Activated CD8-positive, alpha-beta T cell treated with anti-CD3 and anti-CD28 coated beads for 36 hours (primary cell): ENCODE measurements at places on chromosomes 7 and 10. TPM values are rescaled to one million over a fixed set of nuclear protein-coding genes. Genes with fewer than 3 reads are reported as not detected.

The ARHGEF5 gene
- total RNA-seq: 7.5 TPM

The TLX1 gene
- total RNA-seq: not detected

The TBRG4 gene
- 197 TPM for total RNA-seq

The POLR2J gene
- 54.7 TPM for total RNA-seq

The AGAP6 gene
- total RNA-seq: 13.8 TPM

DNA sequence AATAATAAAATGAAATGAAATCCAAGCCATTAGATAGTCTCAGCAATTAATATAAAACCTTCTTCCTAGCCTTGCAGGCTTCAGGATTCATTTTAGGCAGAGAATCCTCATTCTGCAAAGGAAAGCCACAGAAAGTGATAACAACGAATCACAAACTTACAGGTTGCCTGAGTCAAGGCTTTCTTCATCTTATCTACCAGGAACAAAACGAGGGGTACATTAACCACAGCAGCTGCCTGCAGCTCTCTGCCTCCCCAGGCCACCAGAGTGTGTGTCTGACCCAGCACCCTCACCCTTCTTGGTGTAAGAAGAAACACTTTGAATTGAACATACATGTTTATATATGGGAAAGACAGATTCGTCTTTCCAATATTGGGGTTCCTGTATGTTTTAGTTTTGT is 12.5 kb upstream of the TNS3 start:
- no peak overlapping the region for H3K4me3 ChIP-seq
- no peaks in the 10 kb centered on the region for H3K36me3 ChIP-seq
- H3K4me1 ChIP-seq: no peaks in the 10 kb centered on the region
- no peaks in the 10 kb centered on the region for H3K27me3 ChIP-seq

DNA sequence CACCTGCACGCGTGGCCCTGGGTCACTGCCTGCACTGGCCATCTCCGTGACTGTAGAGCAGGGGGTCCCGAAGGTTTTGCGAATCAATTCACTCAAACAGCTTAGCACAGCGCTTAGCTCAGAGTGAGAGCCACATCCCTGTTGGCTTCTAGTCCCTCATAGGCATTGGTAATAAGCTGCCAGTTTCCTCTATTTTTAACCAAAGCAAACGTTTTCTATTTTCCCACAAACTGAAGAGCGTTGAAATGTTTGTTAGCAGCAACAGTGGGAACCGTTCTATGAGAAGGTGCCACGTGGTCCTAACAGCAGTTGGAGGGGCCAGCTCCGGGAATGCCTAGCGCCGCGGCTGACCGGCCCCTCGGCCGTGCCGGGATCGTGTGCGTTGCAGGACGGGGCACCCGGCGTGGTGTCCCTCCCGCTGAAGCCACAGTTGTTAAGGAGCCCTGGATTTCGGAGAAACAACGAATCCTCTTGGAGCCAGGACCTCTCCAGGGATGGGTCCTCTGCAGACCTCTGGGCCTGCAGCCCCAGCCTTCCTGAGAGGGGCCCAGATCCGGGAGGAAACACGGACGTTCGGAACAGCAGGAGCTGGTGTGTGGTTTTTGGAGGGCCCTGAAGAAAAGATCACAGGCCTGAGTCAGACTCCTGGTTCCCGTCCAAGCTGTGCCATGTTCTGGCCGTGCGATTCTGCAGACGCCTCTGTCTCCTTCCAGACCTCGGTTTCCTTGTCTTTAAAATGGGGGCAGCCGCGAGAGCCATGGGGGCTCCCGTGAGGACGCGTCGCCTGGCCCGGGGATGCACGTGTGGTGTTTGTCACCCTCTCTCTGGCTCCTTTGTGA is 40.3 kb downstream of the FAM20C start:
- no peaks in the 10 kb centered on the region for H3K4me1 ChIP-seq
- H3K27me3 ChIP-seq: peaks cover 3% of the 10 kb centered on the region
- no peaks in the 10 kb centered on the region for H3K36me3 ChIP-seq
- no peak for DNase-seq

GRCh38 chr7:22320416-22320815 is 36.5 kb downstream of the RAPGEF5 start:
- H3K4me1 ChIP-seq: no peaks in the 10 kb centered on the region
- no peak overlapping the region for H3K4me3 ChIP-seq
- no peak for DNase-seq
- H3K27ac ChIP-seq: no peak overlapping the region

GRCh38 chr10:15563246-15563645 is 156.5 kb downstream of the ITGA8 start:
- DNase-seq: no peak
- H3K27me3 ChIP-seq: peaks cover 11% of the 10 kb centered on the region
- no peak overlapping the region for H3K4me3 ChIP-seq
- no peaks in the 10 kb centered on the region for H3K4me1 ChIP-seq
- H3K36me3 ChIP-seq: no peaks in the 10 kb centered on the region

DNA sequence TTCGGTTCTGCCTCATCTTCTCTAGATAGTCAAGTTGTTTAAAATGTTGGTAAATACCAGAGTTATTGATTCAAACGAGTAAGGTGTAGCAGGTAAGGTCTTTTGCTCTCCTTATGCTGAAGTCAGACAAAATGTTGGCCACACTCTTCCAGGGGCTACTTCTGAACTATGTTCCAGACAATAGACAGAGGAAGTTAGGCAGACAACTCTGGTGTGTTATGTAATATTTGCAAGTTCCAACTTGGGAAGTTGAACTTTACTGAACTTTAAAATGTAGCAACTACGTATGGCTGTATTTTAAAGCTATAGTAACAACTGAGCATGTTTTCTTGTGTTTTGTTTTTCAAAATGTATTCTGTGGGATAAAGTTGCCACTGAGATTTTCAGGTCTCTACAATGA is 125.7 kb upstream of the NEBL start:
- no peaks in the 10 kb centered on the region for H3K36me3 ChIP-seq
- H3K4me3 ChIP-seq: no peak overlapping the region
- DNase-seq: no peak
- H3K27me3 ChIP-seq: no peaks in the 10 kb centered on the region
- H3K27ac ChIP-seq: no peak overlapping the region

DNA sequence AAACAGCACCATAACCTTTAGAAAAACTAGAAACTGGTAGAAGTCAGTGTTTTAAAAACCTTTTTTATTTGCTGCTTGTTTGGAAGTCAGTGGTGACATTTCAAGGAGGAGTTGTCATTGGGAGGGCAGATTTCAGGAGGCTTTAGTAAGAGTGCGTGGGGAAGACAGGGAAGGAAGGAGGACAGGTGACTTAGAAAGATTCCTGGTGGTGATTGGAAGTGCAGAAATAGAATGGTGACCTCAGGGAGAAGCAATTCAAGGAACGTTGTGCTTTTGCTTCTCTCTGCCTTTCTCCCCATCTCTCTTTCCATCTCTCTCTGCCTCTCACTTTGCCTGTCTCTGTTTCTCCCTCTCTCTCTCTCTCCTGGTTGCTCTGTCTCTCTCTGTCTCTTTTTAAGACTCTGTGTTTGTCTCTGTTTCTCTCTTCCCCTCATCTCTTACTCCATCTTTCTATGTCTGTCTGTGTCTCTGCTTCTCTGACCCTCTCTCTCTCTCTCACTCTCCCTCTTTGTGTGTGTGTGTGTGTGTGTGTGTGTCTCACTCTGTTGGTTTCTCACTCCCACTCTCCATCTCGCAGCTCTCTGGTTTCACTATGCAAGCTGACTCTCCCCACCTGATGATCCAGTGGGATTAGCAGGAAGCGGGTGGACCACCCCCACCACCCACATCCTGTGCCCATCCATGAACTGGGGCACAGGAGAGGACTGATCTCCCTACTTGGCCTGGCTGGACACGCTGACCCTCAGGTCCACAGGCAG is 10.9 kb upstream of the PFKP start:
- H3K36me3 ChIP-seq: no peaks in the 10 kb centered on the region
- no peak overlapping the region for H3K27ac ChIP-seq
- H3K4me3 ChIP-seq: no peak overlapping the region
- DNase-seq: no peak

DNA sequence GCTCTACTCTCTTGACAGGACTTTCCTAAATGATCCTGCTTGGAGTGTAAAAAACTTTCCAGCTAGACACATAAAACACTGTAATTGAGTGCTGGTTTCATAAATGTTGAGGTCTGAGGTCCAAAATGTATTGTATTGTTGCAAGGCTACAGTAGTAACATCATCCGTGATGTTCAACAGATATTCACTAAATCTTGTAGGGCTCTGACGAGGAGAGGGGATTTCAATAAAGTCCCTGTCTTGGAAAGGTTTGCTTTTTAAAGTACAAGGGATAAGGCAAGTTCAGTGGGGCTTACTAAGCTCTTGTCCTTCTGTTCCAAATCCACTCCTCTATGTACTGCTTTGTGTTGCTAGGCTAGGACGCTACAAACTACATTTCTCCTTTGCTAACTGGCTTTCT is 48.9 kb downstream of the FHIP2A start:
- H3K27ac ChIP-seq: no peak overlapping the region
- no peak for DNase-seq
- H3K4me1 ChIP-seq: peaks cover 9% of the 10 kb centered on the region
- peaks cover 19% of the 10 kb centered on the region for H3K27me3 ChIP-seq
- H3K4me3 ChIP-seq: no peak overlapping the region
- peaks cover 6% of the 10 kb centered on the region for H3K36me3 ChIP-seq

DNA sequence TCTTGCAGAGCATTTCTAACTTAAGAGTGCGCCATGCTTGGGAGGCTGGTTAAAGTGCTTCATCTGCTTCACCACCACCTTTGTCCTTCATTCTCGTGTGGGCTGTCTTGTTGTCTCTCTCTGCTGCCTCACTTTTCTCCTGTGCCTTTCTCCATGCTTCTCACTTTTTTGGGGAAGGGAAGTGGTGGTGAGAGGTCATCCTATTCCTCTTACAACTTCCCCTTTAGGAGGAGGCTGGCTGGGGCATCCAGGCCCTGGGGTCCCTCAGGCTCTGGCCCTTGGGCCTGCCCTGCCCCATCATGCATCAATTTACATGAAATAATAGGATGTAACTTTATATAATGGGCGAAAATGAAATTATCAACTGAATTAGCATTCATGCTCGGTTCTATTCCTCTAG is 39.9 kb upstream of the PIP4K2A start:
- no peaks in the 10 kb centered on the region for H3K36me3 ChIP-seq
- no peak for DNase-seq
- H3K27me3 ChIP-seq: no peaks in the 10 kb centered on the region
- no peak overlapping the region for H3K4me3 ChIP-seq
- peaks cover 18% of the 10 kb centered on the region for H3K4me1 ChIP-seq

DNA sequence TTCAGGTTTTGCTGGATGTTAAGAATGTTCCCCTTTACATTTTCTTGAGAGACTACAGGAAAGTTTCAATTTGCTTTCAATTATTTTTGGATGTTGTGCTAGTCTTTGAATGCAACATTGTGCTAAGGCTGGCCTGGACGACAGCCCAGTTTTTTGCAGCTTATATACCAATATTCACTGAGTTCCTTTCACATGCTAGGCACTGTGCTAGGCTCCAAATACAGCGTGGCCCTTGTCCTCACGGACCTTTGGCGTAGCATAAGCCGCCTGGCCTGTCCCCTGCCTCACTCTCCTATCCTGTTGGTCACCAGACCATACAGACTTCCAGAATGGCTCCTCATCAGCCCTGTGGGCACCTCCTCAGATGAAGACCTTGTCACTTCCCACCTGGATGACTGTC is 19.5 kb upstream of the HSPA12A start:
- no peaks in the 10 kb centered on the region for H3K36me3 ChIP-seq
- peaks cover 25% of the 10 kb centered on the region for H3K27me3 ChIP-seq
- no peak overlapping the region for H3K27ac ChIP-seq
- H3K4me1 ChIP-seq: no peaks in the 10 kb centered on the region
- no peak for DNase-seq
- H3K4me3 ChIP-seq: no peak overlapping the region

DNA sequence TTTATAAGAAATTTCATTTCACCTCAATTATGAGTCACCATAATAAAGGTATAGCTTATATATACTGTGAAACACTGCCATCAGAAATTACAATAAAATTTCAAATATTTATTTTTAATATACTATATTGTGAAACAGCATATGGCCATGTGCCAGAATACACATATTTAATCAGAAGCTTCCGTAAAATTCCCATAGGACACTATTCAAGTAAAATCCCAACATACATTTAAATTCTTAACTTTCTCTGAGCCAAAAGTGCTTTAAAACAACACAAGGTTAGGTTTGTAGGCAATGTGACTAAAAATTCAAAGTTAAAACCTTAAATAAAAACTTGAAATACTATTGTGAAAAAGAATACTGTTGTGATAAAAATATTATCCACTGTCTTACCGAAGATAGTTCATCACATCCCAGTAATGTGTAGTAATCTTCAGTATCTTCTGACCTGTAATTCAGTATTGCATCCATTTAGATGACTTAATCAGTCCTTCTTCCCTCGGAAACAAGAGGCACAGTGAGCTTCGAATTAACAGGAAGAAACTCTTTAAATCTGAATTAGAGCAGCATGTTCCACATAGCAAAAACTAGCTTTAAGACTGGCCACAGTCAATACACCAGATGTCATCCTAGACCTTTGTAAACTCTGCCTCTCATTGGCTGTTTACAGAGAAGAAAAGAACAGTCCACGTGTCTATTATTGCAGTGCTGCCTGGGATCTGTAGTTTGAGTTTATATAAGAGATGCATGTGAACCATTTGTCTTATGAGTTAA is at the start of gene DNAJC12:
Gene DNAJC12, minus strand, starts transcription at position 648 of the 774 bp plus-strand sequence. Its CDS starts 177 bp downstream, at position 471.
- H3K36me3 ChIP-seq: no peaks in the 10 kb centered on the region
- H3K27ac ChIP-seq: no peak within 1 kb of the TSS
- no peaks in the 10 kb centered on the region for H3K27me3 ChIP-seq
- peak within 1 kb of the TSS; percentile 69 for H3K4me3 ChIP-seq
- peaks cover 6% of the 10 kb centered on the region for H3K4me1 ChIP-seq

DNA sequence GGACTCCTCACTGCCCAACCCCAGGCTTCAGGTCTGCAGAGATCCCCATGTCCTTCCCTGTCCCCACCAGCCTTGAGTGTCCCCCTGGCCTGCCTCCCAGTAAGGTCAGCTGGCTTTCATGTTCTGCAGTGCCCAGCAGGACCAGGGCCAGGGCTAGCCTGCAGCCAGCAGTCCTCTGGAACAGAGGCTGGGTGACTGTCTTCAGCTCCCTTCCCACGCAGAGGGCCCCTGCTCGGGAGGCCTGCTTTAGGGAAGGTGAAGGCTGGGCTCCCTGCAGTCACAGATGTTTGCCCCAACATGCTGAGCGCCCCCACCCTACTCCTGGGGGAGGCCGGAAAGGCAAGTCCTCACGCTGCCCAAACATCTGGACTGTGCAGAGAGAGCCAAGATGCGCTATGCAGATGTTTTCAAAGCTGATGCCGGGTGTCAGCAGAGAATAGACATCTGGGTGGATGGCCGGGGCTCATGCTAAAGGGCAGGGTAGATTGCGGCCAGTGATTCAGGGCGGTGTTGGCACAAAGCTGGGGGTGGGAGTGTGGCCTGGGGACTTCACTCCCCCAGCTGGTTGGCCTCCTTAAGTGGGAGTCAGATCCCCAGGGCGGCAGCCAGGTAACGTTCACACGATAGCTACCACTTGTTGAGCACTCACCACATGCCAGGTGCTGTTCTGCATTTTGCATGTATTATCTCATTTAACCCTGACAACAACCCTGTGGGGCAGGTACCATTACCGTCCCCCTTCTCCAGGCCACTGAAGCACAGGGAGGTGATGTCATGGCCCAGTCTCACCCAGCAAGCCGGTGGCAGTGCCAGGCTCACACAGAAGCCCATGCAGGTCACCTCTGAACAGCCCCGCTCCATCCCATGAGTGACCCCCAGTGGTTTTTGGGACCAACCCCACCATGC is 71.2 kb upstream of the COL13A1 start:
- peaks cover 3% of the 10 kb centered on the region for H3K27me3 ChIP-seq
- no peak for DNase-seq
- peaks cover 21% of the 10 kb centered on the region for H3K4me1 ChIP-seq
- H3K36me3 ChIP-seq: no peaks in the 10 kb centered on the region
